ENCODE measurements at places on chromosomes 7 and 10.

DNA sequence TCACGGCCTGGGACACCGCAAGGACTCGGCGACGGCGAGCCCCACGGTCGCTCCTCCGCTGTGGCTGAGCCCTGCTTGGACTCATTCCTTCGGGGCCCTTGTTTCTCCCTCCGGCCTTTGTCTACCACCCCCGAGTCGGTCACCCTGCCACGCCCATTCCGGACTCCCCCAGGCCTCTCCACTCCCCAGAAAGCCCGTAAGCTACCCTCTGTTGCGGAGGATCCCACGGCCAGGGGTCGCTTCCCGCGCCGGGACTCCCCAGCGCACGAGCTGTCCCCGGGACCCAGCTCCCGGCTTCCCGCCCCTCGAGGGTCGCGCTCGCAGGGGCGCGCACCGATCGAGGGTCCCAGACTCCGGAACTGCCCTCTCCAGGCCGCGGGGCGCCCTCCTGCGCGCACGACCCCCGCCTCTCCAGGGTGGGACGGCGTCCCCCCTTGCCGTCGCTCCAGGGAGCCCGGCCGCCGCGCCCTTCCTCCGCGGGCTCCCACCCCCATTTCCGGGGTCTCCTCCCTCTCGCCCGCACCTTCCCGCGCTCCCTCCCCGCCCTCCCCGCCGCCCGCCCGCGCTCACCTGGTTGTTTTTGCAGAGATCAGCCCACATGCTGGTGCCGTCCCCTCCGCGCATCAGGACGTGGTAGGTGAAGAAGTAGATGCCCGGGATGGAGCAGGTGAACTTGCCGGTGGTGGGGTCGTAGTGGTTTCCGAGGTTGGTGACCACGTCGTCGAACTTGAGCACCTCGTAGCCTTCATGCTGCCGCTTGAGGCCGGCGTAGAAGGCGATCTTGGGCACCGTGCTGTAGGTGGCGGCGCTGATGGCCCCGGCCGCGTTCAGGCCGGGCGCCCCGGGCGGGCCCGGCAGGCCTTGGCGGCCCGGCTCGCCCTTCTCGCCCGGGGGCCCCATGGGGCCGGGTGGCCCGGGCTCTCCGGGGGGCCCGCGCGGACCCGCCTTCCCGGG lies 1.5 kb downstream of the C1QL3 start:
- DNase-seq = no peak

- DNase-seq = no peak
Measured at GRCh38 chr10:118374404-118374803, 32.3 kb upstream of the FAM204A start.

DNA sequence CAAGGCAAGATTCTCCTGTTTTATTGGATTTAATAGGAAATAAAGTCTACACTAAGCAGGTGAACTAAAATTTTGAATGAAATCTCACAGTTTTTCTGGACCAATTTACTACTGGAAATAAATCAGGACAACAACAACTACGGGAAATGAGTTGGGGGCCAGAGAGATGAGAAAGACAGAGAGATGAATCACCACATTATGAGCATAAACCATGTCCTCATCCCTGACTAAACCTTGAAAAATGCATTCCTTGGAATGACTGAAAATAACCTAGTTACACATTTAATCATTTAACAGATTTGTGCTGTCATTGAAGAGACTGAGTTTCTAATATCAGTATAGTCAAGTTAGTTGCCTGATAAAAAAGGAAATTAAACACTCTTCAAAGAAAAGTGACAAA lies 608.4 kb upstream of the KCND2 start:
- DNase-seq = no peak

DNA sequence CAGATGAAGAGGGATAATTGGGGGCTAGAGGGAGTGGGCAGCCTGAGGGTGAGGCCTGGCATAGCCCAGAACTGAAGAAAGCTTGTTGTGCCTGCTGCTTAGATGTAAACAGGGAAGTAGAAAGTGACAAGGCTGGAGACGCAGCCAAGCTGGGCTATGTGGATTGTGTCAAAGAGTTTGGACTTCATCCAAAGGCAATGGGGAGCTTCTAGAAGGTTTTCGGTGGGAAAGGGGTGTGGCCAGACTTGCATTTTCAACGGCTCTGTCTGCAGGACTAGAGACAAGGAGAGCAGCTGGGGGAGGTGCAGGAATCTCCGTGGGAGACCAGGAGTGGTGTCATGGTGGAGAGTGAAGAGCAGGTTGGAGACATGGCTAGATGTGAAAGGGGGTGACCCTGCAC lies 48.8 kb downstream of the GOLGA7B start:
- no peak for DNase-seq

GRCh38 chr7:158096582-158096981 lies 491.0 kb downstream of the PTPRN2 start:
- DNase-seq = no peak

DNA sequence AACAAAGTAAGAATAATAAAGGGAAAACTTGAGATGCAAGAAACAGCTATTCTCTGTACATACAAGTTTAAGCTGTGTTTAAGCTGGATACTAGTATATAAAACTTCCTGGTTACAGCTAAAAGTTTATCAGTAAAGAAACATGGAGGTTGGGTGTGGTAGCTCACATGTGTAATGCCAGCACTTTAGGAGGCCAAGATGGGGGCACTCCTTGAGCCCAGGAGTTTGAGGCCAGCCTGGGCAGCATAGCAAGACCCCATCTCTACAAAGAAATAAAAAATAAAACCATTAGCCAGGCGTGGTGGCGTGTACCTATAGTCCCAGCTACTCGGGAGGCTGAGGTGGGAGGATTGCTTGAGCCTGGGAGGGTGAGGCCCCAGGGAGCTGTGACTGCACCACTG lies 3.2 kb downstream of the RSU1 start:
- no peak for DNase-seq

DNA sequence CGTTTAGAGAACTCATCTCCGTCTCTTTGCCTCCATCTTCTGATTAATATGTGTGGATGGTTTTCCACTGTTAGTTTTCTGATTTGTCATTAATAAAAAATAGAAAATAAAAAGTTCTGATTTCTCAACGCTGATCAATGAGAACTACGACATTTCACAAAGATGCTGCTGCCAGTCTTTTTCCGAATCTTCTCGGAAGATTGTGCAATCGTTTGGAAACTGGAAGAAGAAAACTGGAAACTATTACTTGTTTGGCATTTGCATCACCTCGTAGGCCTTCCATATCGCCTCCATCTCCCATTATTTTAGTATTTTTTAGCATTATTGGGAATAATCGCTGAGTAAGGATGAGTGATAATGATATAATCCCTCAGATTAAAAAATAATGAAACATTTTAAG lies 123.2 kb upstream of the KLF6 start:
- DNase-seq = no peak

- DNase-seq = no peak
Measured at GRCh38 chr10:3830946-3831345, 45.9 kb upstream of the KLF6 start.

- no peak for DNase-seq
Measured at GRCh38 chr10:42987575-42987974, 89.3 kb upstream of the RET start.

DNA sequence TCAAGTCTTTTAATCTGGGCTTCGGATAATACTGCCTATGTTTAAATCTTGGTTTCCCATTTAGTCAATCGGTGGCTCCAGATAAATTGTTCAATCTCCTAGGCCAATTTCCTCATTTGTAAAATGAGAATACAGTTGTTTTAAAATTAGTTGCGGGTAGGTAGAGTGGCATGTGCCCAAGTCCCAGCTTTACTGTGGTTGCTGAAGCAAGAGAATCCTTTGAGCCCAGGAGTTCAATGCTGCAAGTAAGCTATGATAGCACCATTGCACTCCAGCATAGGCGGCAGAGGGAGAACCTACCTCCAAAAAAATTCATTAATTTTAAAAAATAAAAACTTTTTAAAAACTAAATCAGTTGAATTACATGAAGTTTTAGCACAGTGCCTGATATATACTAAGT lies 7.3 kb downstream of the RNF216 start:
- DNase-seq = no peak

DNA sequence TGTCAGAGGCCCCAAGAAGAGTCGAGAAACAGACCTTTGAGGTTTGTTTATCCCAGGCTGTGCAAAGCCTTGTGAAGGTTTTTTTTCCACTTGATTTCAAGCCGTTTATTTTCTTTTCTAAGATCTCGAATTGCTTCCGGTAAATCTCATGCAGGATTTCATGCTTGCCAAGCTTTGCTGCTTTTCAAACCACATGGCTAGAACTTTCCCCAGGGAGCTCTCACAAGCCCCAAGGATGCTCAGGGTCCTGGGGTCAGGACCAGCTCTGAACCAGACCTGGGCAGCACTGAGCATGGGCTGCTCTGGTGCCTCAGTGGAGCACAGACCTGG lies 48.0 kb upstream of the AQP1 start:
- no peak for DNase-seq

GRCh38 chr7:149714910-149715471 lies 58.4 kb downstream of the ZNF467 start:
- no peak for DNase-seq

DNA sequence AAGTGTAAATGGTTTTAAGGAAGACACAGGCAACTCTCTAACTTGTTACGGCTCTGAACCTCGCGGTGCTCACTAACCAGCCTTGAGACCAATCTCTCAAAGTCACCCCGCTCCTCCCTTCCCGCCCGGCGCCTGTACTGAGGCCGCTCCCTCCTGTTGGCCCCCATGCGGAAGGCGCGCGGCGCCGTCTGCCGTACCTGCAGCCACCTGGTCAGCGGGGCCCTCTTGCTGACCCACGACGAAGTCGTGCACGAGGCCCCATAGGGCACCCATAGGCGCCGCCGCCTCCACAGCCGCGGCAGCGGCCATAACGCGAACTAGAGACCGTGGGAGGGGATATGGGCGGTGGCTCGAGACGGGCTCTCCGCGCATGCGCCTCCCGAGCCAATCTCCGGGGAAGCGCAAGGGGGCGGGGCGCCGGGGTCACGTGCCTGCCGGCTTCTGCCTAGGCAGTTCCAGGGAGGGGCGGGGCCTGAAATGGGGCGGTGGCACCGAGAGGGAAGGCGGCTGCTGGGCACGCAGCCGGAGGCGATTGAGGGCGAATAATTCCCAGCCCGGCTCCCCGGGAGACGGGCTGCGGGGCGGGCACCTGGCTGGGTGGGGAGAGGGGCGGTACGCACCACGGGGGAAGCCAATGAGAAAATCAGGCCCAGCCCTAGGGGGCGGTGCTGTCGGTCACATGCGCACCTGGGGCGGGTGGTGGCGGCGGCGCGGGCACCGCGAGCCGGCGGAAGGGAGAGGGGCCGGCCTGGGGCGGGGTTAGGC lies at the start of gene MMS19:
TSS of gene MMS19 (minus strand) at position 347 of the 765 bp plus-strand sequence. CDS start at position 309, 38 bp downstream.
- DNase-seq = peak; percentile 94

- DNase-seq = no peak
Measured at GRCh38 chr7:101558742-101559325, 70.3 kb downstream of the MYL10 start.

GRCh38 chr10:28480628-28480965 lies 52.3 kb upstream of the WAC start:
- no peak for DNase-seq

DNA sequence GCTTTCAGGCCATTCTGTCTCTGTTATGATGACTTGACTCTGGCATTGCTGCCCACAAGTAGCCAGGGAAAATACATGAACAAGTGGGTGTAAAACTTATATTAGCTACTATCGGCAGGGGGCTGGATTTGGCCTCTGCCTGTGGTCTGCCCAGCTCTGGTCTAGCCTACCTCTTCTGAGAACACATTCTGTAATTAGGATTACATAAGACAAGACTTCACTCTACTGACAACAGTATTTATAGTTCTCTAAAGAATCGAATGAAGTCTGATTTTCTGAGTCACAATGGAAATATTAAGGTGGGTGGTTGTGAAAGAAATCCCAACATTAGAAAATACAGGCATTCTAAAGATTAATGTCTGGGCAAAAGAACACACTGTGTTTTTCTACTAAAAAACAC lies 55.5 kb downstream of the DLD start:
- no peak for DNase-seq

DNA sequence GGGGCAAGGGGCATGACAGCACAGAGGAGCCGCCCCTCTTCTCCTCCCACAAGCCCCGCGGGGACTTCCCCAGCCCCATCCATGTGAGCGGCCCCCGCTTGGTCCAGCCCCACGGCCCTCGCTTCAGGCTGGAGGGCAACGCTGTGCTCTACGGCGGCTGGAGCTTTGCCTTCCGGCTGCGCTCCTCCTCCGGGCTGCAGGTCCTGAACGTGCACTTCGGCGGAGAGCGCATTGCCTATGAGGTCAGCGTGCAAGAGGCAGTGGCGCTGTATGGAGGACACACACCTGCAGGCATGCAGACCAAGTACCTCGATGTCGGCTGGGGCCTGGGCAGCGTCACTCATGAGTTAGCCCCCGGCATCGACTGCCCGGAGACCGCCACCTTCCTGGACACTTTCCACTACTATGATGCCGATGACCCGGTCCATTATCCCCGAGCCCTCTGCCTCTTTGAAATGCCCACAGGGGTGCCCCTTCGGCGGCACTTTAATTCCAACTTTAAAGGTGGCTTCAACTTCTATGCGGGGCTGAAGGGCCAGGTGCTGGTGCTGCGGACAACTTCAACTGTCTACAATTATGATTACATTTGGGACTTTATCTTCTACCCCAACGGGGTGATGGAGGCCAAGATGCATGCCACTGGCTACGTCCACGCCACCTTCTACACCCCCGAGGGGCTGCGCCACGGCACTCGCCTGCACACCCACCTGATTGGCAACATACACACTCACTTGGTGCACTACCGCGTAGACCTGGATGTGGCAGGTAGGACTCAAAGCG lies 5.1 kb downstream of the AOC1 start:
- no peak for DNase-seq

GRCh38 chr7:112084520-112084971 lies 121.7 kb downstream of the DOCK4 start:
- no peak for DNase-seq

- DNase-seq = no peak
Measured at GRCh38 chr10:2791774-2792443, 275.4 kb upstream of the PFKP start.

DNA sequence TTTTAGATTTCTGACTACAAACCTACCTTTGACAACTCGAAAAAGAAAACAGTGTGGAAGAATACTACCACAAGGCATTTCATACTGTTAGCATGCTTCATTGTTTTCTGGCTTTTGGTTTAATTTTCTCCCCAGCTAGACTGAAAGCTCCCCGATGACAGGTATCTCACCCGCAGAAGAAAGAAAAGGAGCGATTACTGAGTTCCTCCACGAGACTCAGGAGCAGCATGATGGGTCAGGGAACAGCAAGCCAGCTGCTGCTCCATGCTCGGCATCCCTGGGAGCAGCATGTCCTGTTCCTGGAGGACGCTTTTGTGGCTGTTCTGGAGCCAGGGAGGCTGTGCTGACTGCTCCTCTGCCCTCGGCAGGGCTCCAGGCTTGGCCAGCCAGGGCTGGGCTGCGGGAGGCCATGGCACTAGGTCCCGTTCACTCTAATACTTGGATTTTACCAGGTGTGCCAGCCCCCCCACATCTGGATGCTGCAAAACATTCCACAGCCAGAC lies 133.4 kb downstream of the PRKAG2 start:
- DNase-seq = no peak

DNA sequence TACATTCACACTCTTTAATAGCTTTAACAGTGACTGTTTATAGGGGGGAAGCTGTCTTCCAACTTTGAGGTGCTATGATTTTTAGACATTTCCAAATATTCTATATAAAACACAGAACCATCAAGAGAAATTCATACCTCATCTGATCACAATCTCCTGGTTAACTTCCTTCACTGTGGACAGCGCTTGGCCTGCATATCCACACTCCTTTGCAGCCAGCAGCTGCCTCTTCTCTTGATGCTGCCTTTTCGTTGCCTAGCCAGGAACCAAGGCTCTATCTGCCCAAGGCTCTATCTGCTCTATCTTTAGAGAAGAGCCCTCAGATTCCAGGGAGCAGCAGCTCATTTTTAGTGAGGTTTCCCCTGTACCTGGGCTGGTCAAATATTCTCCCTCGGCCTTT lies 252.0 kb downstream of the PTEN start:
- DNase-seq = no peak

GRCh38 chr7:25940086-25940906 lies 211.7 kb upstream of the NFE2L3 start:
- no peak for DNase-seq
